ENCODE measurements at places on chromosomes 7 and 10.
A peak's percentile ranks its signal among the peaks of the same experiment; 100 is the strongest.

DNA sequence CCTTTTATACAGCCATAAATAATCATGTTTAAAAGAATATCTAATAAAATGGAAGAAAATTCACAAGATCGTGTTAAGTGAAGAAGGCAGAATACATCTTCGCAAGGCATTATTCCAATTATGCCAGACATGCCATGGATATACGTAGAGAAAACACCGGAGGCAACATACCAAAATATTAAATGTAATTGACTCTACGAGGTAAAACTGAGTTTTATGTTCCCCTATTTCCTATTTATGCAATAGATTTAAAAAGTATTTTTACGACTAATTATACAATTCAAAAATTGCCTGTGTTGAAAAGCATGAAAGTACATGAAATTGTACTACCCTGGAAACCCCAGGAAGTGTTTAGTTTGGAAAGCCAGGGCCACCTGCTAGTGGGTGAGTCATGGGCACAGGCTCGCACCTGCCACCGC, 936 bp upstream of the REPIN1 start:
- H3K36me3 ChIP-seq: no peaks in the 10 kb centered on the region
- peak overlapping the region; percentile 94 for H3K27ac ChIP-seq
- no peak for DNase-seq
- peak overlapping the region; percentile 86 for H3K4me3 ChIP-seq
- H3K27me3 ChIP-seq: no peaks in the 10 kb centered on the region

GRCh38 chr10:121522831-121523230, 75.4 kb downstream of the FGFR2 start:
- H3K4me3 ChIP-seq: no peak overlapping the region
- H3K27me3 ChIP-seq: no peaks in the 10 kb centered on the region
- H3K36me3 ChIP-seq: no peaks in the 10 kb centered on the region
- H3K27ac ChIP-seq: peak overlapping the region; percentile 27
- DNase-seq: no peak
- H3K4me1 ChIP-seq: peaks cover 46% of the 10 kb centered on the region

DNA sequence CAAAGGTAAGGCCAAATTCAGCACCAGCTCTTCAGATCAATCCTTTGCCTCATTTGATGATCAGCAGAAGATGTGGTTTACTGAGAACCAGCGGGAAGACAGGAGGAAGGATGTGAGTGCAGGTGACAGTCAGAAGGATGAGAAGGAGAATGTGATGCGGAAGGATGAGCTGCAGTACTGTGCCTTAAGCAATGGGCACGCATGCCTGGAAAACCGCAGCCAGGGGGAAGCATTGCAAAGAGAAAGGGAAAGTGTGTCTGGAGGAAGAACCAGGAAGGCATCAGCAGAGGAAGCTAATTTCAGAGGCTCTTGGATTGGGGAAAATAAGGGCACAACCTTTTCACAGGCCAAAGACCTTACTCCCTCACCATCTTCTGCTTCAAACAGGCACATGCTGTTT, 25.7 kb downstream of the C10orf71 start:
- no peaks in the 10 kb centered on the region for H3K4me1 ChIP-seq
- H3K4me3 ChIP-seq: no peak overlapping the region
- no peaks in the 10 kb centered on the region for H3K27me3 ChIP-seq
- H3K36me3 ChIP-seq: no peaks in the 10 kb centered on the region
- peak; percentile 52 for DNase-seq

DNA sequence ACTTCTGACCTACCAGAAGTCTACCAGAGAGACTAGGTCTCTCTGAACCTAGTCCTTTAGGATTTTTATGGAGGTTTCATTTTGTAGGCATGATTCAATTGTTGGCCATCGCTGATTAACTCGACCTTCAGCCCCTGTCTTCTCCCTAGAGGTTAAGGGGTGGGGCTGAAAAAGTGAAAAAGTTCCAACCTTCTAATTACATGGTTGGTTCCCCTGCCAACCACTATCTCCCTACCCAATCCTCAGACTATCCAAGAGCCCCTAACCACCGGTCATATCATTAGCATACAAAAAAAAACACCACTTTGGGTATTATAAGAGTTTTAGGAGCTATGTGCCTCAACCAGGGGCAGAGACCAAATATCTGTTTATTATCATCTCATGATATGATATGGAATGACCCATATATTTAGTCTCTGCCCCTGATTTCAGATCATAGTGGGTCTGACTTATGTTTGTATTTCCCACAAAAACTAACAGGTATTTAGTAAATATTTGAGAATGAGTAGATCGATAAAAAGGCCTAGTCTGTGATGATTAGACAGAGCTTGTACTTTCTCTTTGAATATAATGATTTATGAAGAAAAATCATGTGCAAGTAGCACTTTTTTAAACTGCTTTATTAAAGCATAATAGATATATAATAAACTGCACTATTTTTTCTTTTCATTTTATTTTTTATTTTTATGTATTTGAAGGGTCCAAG, 35.8 kb downstream of the DNAJC9 start:
- no peak overlapping the region for H3K4me3 ChIP-seq
- no peak overlapping the region for H3K27ac ChIP-seq
- DNase-seq: no peak
- H3K36me3 ChIP-seq: no peaks in the 10 kb centered on the region

GRCh38 chr10:124409696-124410095, 9.0 kb downstream of the OAT start:
- H3K4me1 ChIP-seq: peaks cover 30% of the 10 kb centered on the region
- H3K27me3 ChIP-seq: no peaks in the 10 kb centered on the region
- H3K4me3 ChIP-seq: no peak overlapping the region
- no peak overlapping the region for H3K27ac ChIP-seq
- peaks cover 54% of the 10 kb centered on the region for H3K36me3 ChIP-seq

DNA sequence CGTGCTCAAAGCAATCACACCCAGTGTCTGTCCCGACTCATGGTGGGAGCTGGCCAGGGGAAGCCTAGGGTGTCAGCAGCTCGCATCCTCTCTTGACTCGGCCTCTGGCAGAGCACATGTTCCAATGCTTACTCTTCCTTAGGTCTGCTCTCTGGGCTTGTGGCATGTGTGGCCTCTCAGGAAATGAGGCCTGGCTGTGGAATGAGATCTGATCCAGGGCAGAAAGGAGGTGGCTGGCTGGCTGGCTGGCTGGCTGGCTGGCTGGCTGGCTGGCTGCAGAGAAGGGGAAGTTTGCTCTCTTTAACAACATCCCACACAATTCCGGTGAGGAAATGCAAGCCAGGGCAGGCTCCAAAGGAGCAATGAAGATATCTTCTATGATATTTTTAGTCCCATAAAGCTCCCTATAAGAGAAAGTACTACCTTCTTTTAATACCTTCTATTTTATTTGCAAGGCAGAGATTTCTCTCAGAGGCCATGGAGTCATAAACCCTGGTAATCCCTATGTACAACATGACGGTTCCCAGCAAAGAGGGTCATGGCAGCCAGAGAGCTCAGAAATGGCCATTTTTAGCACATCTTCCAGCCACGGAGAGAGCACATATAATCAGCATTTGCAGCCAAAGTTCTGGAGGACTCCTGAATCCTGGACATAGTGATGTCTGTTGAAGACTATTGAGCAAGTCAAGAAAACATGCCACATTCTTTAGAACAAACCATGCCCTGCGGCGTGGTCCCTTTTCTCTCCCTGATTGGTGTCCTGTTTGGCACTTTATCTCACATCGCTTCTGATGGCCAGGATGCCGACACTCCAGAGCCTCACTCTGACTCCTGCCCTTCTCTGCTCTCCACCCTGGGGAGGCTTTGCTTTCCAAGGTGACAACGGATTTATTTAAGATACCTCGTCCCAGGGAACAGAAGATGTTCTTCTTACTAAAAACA, 153.7 kb downstream of the FANK1 start:
- H3K27ac ChIP-seq: no peak overlapping the region
- no peaks in the 10 kb centered on the region for H3K36me3 ChIP-seq
- DNase-seq: no peak
- no peaks in the 10 kb centered on the region for H3K4me1 ChIP-seq

Measured in vagina (tissue), 2 donors.